Left kidney (tissue), 8 donors: ENCODE measurements at places on chromosomes 6 and 20.

DNA sequence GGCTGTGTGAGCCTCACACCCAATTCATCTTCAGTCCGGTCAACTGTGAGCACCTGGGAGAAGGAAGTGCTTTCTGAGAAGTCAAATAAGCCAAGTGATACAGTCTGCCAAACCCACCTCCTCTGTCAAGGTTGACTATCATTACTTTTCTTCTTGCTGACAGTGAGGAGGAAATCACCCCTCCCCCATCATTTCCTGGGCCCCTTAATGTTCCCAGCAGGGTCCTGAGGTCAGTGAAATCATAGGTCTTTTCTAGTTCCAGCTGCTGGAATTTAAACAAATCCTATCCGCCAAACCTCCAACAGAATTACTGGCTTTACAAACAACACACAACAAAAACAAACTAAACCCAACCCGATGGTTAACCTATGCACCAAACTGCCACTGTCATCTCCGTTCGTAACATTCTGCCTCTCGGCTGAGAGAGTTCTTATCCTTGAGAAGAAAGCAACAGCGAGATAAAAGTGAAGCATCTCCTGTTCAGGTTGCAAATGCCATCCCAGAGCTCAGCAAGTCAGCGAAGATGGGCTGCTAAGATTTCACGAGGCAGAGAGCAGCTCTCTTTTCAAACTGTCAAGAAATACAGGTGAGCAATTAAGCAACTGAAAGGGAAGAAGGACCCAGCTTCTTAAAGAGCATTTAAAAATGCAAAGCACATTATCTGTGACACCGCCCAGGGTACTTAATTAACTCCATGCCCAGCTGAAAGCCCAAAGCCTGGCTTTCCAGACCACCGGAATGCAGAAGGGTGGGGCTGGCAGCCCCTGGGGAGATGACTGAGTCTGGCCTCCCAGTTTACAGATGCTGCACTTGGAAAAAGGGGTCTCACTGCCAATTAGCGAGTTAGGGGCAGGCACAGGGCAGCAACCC lies 24.7 kb downstream of the GFOD1 start:
- DNase-seq: no peak

- DNase-seq: no peak
Measured at GRCh38 chr6:5124526-5124925, 39.4 kb downstream of the PPP1R3G start.

- no peak for DNase-seq
Measured at GRCh38 chr6:17007749-17008148, 94.1 kb upstream of the STMND1 start.

GRCh38 chr6:82608781-82609180 lies 245.2 kb downstream of the TPBG start:
- DNase-seq: no peak

DNA sequence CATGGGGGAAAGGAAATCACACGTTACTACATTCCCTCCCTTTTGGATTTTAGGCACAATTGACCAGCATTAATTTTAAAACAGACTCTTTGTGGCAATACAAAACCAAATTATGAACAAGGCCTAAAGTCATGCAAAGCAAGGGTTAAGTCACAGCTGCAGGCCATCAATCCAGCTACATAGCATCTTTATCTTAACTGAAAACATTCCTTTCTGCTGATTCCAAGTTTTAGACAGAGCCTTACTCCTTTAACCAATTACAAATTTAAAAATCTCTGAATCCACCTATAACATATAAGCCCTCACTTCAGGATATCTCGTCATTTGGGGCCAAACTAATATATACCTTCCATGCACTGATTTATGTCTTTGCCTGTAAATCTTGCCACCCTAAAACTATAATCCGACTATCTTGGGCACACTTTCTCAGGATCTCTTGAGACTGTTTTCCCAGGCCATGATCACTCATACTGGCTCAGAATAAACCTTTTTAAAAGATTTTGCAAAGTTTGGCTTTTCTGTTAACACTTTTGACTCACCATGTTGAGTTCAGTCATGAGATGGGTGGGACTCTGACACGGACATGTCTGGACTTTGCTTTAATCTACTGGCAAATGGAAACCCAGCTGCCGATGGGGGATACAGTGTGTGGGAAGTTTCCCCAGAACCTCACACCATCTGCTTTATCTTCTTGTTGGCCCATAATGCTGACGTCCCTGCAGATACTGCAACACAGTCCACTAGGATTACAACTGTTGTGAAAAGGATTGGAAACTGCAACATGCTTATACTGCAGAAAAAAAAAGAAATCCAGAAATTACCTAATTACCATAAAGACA lies 757.0 kb downstream of the PTPRT start:
- peak; percentile 11 for DNase-seq
